ENCODE measurements at places on chromosomes 7 and 10. TPM values are rescaled to one million over a fixed set of nuclear protein-coding genes. Genes with fewer than 3 reads are reported as not detected.

Gene NXPH1
- total RNA-seq = not detected

Gene YWHAG
- total RNA-seq = 23.4 TPM

DNA sequence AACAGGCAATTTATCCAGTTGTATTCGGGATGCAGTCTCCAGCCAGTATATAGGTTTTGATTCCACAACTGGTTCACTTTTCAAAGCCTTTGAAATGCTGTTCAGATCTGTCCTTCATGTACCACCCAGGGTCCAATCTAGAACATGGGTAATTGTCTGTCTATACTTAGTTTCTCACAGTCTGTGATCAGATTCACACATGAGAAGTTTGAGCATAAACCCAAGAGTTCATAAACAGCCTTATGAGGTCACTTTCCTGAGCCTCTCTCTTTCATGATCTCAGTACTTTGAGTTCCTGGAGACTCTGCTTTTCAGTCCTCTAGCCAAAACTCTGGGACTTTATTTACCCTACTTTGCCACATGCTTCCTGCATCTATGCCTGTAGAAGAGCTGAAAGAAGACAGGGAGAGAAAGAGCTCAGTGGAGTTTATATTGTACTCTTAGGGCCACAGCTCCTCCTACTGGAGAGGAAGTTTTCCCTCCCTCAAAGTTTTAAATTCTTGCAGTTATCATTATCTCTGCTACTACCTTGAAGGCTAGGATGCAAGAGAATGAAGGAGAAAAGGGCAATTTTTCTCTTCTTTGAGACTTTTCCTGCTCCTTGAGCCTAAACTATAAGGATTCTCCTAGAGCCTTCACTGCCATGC lies 172.0 kb downstream of the ZEB1 start:
- H3K27ac ChIP-seq = no peak overlapping the region
- H3K4me1 ChIP-seq = no peaks in the 10 kb centered on the region
- no peaks in the 10 kb centered on the region for H3K27me3 ChIP-seq
- no peak for DNase-seq

DNA sequence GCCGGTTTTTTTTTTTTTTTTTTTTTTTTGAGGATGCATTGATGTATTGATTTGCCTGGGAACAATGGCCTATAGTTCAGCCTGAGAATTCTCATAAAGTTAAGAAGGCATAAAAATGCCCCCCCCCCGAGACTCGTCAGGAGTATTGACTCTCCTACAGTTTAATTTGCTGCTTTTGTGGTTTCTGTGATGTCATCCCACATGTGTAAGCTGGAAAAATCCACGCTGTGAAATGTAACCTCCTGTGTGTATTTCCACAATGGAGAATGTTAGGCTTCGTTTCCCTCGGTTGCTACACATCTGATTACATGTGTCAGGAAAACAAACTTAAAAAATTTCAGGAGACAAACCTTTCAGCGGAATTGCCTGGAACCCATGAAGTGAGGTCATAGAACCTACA lies 117.9 kb downstream of the FANK1 start:
- H3K27me3 ChIP-seq = peaks cover 2% of the 10 kb centered on the region
- no peak overlapping the region for H3K4me3 ChIP-seq
- H3K4me1 ChIP-seq = no peaks in the 10 kb centered on the region
- H3K36me3 ChIP-seq = no peaks in the 10 kb centered on the region
- no peak for DNase-seq

Gene CUL2
- total RNA-seq = 32.4 TPM

GRCh38 chr10:92846854-92847201 lies 1.5 kb upstream of the EXOC6 start:
- H3K36me3 ChIP-seq = no peaks in the 10 kb centered on the region
- no peak overlapping the region for H3K4me3 ChIP-seq
- H3K4me1 ChIP-seq = peaks cover 12% of the 10 kb centered on the region
- no peak for DNase-seq

- peaks cover 71% of the 10 kb centered on the region for H3K36me3 ChIP-seq
- no peak overlapping the region for H3K4me3 ChIP-seq
- no peaks in the 10 kb centered on the region for H3K27me3 ChIP-seq
- DNase-seq = no peak
Measured at GRCh38 chr10:28551086-28551485, 18.2 kb downstream of the WAC start.

- H3K4me3 ChIP-seq = no peak overlapping the region
- no peaks in the 10 kb centered on the region for H3K27me3 ChIP-seq
- H3K27ac ChIP-seq = no peak overlapping the region
- H3K36me3 ChIP-seq = no peaks in the 10 kb centered on the region
- DNase-seq = no peak
Measured at GRCh38 chr10:61262486-61263261, 190.5 kb downstream of the TMEM26 start.

All from CD4-positive, alpha-beta T cell (primary cell).